ENCODE measurements at places on chromosomes 3 and 15.

DNA sequence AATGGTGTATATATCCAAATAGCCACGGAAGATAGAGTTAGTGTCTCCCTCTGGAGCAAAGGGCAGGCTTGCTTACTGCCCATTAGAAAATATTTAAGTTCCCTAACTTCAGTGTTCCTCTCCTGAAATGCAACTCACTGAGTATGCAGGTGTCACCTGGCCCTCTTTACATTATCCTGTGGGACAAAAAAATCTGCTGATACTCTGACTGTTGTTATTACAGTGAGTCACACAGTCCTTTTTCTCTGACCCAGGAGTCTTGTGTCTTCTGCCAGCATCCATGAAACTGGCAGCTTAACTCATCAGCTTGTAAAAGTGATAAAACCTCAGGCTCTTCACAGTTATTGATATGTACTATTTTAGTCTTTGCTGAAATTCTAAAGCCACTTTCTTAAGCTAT, 42.2 kb upstream of the RASGRF1 start:
- no peak for DNase-seq

DNA sequence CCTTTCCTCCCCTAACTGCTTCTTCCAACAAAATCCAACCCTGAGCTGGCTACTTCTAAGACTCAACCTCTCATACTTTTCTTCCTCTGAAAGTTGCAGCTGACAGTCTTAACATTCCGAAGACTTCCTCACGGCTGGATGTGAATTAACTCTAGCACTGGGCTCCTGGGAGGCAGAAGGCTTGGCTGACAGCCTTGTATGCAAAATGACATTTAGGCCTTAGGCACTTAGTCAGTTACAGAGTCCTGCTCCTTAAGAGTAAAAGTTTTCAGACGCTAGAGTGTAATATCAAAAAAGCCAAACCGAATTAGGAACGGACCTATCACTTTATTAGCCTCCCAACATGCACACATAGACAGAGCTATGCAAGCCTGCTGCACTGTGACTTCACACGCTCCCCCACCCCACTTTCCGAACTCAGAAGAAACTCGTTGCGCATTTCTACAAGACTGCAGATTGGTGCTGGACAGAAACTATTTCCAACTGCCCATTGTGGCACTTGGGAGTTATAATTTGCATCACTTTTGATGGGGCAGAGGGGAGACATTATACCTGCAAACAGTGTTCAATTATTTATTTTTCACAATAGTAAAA, 15.5 kb upstream of the ANXA2 start:
- DNase-seq, result no peak

- DNase-seq, result no peak
Measured at GRCh38 chr3:39209329-39209970, 17.1 kb upstream of the XIRP1 start.

GRCh38 chr15:49528289-49528688, 92.3 kb downstream of the FAM227B start:
- no peak for DNase-seq

DNA sequence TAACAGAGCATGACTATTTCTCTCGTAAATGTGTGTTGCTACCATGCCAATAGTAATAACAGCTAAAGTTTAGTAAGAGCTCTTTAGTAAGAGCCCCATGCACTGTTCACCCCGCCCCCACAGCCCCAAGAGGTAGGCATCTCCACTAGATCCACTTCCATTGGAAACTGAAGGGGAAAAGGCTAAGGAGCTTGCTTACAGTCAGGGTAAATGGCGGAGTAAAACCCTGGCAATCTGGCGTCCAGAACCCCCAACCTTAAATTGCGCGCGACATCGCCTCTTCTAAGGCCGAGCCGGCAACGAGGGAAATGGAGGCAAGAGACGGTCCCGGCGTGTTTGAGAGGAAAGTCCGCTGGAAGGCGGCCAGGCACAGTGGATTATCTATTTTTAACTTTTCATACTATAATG, 654 bp upstream of the C3orf38 start:
- DNase-seq, result no peak

GRCh38 chr15:101664303-101664913, 12.2 kb upstream of the TM2D3 start:
- no peak for DNase-seq

DNA sequence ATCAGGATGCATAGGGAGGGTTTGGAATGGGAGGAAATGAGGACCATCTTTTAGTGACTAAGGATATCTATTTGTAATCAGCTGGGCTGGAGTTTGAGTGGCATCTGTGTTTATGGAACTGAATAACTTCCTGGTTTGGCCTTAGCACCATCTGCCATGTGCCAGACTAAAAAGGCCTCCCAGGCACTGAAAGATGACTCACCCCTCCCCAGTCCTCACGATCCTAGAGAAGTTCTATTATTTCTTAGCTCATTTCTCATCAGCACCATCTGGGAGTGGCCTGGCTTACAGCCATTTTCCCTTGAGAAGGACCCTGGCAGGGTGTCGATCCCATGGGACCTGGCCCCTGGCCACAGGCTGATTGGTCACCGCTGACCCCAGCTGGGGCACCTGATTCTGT, 23.9 kb upstream of the CTXND1 start:
- no peak for DNase-seq

DNA sequence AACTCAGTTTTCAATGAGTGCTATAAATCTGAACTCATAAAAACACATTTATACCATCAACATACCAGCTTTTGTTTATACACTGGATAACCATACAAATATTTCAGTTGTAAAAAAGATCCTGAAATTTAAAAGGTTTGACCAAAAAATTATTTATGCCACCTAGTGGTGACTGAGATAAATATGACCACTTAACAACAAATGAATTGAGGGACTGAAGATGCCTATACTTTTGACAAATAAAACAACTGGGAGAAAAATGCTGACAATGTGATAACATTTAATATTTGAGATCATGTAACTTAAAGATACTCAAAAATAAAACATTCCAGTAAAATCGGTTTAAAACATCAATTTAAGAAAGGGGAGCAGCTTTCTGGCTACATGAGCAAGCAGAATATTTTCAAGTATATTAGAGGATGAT, 30.4 kb downstream of the ATG3 start:
- no peak for DNase-seq

- no peak for DNase-seq
Measured at GRCh38 chr15:81175496-81175895, 21.2 kb upstream of the IL16 start.

- DNase-seq, result no peak
Measured at GRCh38 chr3:30658328-30659052, 52.1 kb downstream of the TGFBR2 start.

DNA sequence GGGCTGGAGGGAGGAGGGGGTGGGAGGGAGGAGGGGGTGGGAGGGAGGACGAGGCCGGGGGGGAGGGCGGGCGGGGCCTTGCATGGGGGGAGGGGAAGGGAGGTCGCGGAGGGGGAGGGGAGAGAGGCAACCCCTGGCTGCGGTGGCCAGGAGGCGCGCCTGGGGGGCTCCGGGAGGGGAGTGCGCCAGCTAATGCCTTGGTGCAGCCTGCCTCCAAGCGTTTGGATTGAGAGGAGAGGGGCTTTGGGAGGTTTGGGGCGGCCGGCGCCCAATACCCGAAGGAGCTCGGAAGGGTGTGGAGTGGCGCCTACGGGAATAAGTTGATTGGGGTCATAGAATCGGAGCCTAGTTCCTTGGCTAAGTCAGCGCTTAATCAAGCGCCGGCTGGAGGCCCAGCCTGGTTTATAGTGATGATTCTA, 557 bp downstream of the TFG start:
- DNase-seq, result no peak

- no peak for DNase-seq
Measured at GRCh38 chr15:50181969-50182218, at the start of gene SLC27A2. Gene SLC27A2 (plus strand): TSS chr15:50182196. CDS start chr15:50182428, 232 bp downstream.

DNA sequence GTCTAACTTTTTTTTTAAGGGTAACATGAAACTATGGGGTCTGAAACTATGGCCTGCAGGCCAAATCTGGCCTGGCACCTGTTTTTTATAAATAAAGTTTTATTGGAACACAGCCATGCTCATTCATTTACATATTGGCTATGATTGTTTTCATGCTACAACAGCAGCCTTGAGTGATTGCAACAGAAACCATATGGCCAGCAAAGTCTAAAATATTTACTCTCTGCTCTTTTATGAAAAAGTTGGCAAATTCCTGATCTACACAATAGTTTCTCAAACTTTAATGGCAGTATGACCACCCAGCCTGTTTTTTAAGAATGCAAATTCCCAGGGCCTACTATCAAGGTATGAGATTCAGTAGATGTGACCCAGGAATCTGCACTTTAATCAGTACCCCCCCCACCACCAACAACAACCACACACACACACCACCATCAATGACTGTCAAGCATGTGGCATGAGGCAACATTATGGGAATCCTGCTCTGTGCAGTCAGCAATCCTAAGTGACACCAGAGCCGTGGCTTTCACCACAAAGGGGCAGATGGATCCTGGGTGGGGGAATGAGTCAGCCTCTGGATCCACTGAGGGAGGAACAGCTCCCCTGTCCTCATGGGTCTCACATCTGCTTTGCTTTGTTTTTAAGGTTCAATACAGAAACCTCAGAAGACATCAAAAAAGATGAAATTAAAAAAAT, 142.8 kb downstream of the NTRK3 start:
- no peak for DNase-seq

Data from stimulated activated CD4-positive, alpha-beta T cell treated with anti-CD3 and anti-CD28 coated beads, Interleukin-4, amount 100 ng/mL, for 48 hours (primary cell).